ENCODE measurements at places on chromosomes 12 and 14.

DNA sequence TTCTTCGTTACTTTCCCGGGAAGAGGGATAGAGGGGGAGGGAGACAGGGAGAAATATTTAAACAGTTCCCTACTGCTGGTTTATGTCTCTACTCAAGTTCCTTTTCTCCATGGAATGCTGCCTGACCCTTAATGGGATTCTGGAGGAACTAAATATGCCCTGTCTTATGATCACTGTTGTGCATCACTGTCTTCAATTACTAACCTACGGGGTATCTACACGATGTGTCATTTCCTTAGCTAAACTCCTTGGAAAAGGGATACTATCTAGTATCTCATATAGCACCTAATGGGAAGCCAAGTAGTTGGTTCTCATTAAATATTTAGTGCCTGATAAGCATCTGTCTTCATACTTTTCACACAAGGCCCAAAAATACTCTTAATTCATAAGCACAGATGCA is 37.5 kb upstream of the FBLN5 start:
- no peak for DNase-seq

GRCh38 chr12:39886106-39886505 is 219.8 kb downstream of the SLC2A13 start:
- DNase-seq: no peak

GRCh38 chr14:70416725-70417349 is at the start of gene SYNJ2BP:
TSS of gene SYNJ2BP (minus strand) at chr14:70417090. CDS start at chr14:70416963, 127 bp downstream.
- peak; percentile 57 for DNase-seq

DNA sequence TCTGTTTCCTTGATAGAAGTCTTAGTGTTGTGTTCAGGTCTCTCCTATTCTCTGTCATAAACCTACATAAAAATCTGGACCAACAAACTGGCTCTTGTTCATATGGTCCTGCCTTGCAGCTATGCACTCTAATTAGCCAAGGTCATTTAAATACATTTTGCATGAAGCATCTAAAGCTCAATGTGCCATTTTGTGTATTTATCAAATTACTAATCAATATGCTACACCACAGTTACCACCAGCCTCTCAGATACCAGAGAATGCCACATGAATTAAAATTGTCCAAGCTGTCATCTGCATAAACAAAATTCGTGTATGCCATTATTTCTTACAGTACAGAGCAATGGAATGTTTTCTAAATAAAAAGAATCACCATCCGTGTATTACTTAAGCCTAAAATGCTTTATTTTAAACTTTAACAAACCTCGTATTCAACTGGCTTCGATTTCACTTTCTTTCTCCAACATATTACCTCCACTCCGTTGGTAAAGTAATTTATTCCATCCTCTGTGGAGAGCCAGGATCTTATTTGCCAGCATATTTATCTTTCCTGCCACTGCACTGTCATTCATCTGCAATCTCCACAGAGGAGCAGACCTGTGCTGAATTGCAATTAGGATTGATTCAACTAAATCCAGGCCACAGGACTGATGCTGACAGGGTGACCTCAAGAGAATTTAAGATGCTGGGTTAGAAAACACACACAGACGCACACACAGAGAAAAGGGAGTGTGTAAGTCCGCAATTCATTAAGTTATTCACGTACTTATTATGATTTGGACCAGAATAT is 284.1 kb upstream of the FOXG1 start:
- DNase-seq: no peak

GRCh38 chr12:112341046-112341825 is 41.0 kb downstream of the HECTD4 start:
- no peak for DNase-seq

- DNase-seq: no peak
These were observed 23.8 kb upstream of the PYROXD1 start for GRCh38 chr12:21413369-21414277.

- DNase-seq: no peak
These were observed 221.9 kb downstream of the CACNA1C start for GRCh38 chr12:2274733-2275132.

GRCh38 chr14:104201063-104201462 is 62.7 kb downstream of the KIF26A start:
- no peak for DNase-seq

DNA sequence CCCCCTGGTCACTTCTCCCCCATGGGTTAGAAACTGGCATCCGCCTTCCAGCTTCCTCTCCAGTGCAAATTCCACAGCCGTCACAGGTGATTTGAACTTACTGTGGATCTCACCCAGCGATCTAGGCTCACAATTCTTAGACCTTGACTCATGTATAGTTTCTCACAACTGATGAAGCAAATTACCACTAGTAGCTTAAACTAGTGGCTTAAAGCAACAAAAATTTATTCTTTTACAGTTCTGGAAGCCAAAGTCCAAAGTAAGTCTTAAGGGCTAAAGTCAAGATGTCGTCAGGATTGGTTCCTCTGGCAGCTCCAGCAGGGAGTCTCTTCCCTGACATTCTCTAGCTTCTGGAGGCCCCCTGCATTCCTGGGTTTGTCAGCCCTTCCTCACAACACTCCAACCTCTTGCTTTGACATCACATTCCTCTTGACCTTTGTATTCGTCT is 117.4 kb downstream of the KTN1 start:
- DNase-seq: no peak

Data from activated naive CD4-positive, alpha-beta T cell treated with Interleukin-2 at 50 U/mL for 16 hours (primary cell).